ENCODE measurements at places on chromosomes 6 and 20. TPM values are rescaled to one million over a fixed set of nuclear protein-coding genes. Genes with fewer than 3 reads are reported as not detected.

GRCh38 chr6:148738946-148739821 lies 7.6 kb upstream of the UST start:
- DNase-seq, result no peak
- no peaks in the 10 kb centered on the region for H3K36me3 ChIP-seq
- H3K27me3 ChIP-seq, result no peaks in the 10 kb centered on the region
- no peak overlapping the region for H3K4me3 ChIP-seq

DNA sequence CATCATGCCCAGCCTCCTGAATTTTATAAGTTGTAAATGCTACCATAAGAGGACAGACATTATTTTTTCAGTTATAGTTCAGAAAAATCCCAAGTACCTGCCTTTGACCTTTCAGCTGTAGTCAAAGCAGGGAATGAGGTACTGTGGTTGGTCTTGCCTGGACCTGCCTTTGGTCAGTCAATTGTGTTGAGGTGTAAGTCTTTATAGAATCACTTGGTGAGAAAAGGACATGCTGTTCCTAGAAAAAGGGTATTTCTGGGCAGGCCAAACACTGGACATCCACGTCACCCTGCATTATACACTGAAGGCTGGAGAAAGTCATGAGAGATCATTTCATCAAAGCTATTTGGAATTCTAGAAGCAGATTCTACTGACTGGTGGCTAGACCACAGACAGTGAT lies 40.3 kb downstream of the PEX7 start:
- no peak for DNase-seq
- no peak overlapping the region for H3K4me3 ChIP-seq
- H3K27me3 ChIP-seq, result no peaks in the 10 kb centered on the region
- no peaks in the 10 kb centered on the region for H3K4me1 ChIP-seq
- no peaks in the 10 kb centered on the region for H3K36me3 ChIP-seq
- H3K27ac ChIP-seq, result no peak overlapping the region

DNA sequence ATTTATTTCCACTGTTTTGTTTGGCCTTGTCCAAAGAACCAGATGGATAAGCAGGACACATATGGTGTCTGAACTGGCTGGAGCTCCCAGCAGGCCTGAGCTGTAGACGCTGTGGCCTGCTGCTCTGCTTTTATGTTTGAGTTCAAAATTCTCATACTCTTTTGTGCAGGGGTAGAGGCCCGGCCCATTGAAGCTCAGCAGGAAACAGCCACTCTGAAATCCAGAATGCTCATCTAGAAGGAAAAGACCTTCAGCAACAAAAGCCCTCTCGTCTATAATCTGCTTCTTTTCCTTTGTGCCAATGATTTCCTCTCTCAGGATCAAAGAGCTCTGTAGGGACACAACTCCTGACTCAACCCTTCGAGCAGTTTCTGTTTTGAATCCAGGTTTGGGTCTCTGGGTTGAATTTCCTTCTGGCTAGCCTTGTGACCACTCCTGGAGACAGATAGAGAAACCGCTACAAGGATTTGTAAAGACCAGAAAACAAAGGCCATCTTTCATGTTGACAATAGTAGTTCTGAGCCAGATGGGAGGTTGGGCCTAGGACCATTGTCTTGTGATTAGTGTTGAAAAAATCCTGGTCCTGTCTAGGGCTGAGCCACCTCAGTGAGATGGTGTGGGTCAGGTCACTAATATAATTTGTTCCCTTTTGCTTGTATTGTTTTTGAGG lies 446.7 kb downstream of the BCKDHB start:
- no peak overlapping the region for H3K4me3 ChIP-seq
- no peak for DNase-seq
- H3K27me3 ChIP-seq, result no peaks in the 10 kb centered on the region
- no peaks in the 10 kb centered on the region for H3K4me1 ChIP-seq
- no peak overlapping the region for H3K27ac ChIP-seq

GRCh38 chr6:28551891-28552666 lies 26.4 kb downstream of the GPX5 start:
- H3K4me1 ChIP-seq, result no peaks in the 10 kb centered on the region
- no peaks in the 10 kb centered on the region for H3K36me3 ChIP-seq
- no peak overlapping the region for H3K27ac ChIP-seq
- H3K4me3 ChIP-seq, result no peak overlapping the region

DNA sequence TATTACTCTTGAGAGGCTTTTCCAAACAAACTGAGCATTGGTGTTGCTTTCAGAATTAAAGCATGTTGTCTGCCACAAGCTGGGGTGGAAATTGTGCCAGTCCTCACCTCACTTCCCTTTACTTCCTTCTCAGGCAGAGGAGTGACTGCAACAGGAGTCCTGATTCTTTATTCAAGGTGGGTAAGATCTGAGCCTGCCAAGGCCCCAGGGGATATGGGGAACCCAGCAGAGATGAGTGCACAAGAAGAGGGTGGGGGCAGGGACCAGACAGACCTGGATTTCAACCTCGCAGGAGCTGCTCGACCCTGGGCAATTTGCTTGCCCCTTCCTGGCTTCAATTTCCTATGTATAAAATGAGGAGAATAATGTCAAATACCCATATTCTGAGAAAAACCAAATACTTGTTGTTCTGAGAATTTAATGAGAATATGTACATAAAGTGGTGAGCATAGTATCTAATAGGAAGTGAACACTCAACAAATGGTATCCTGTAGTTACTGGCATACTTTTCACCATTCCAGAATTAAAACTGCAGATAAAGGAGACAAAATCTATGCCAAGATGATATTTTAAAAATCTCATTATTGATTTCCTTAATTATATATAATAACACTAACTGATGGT lies 17.8 kb downstream of the MAN1A1 start:
- peak overlapping the region; percentile 4 for H3K27ac ChIP-seq
- DNase-seq, result no peak
- H3K36me3 ChIP-seq, result no peaks in the 10 kb centered on the region
- H3K4me3 ChIP-seq, result no peak overlapping the region
- H3K4me1 ChIP-seq, result no peaks in the 10 kb centered on the region
- H3K27me3 ChIP-seq, result no peaks in the 10 kb centered on the region

DNA sequence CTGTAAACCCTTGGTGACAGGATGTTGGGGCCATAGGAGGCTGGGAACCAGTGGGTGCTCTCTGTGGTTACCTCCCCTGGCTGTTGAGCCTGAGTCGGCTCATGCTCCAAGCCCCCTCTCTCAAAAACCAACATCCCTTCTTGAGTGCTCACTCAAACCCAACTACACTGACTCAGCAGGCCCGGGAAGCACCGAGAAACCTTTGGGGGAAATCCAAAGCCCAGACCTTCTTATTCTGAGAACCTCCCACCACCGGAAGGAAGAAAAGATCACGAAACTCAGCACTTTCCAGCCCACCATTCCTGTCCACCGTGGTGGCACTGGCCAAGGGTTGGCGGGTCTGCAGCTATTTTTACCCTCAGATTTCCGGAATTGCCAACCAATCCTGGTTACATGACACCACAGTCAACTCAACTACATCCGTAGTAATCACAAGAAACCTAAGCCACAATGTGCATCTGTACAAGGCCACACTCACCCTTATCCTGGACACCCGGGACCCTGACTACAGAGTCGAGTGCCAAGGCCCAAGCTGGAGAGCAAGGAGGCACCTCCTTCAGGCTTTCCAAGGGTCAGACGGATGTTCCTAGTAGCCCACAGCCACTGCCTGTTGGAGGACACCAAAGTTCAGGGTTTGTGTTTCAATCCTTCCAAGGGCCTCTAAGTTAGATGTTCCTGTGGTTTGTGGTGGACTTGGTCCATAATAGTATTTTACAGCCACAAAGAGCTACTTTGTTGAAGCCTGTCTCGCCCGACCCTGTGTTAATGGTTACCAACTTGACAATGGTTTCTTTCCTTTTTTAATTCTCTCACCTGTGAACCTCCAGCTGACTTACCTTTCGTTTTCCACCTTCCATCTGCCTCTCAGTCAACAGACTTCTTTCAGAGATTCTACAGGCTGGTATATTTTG lies 317.0 kb downstream of the CDC5L start:
- no peaks in the 10 kb centered on the region for H3K36me3 ChIP-seq
- no peaks in the 10 kb centered on the region for H3K4me1 ChIP-seq
- H3K4me3 ChIP-seq, result no peak overlapping the region
- H3K27me3 ChIP-seq, result peaks cover 4% of the 10 kb centered on the region

GRCh38 chr6:141957271-141957670 lies 175.5 kb upstream of the GJE1 start:
- H3K27ac ChIP-seq, result no peak overlapping the region
- no peaks in the 10 kb centered on the region for H3K4me1 ChIP-seq
- H3K36me3 ChIP-seq, result no peaks in the 10 kb centered on the region

DNA sequence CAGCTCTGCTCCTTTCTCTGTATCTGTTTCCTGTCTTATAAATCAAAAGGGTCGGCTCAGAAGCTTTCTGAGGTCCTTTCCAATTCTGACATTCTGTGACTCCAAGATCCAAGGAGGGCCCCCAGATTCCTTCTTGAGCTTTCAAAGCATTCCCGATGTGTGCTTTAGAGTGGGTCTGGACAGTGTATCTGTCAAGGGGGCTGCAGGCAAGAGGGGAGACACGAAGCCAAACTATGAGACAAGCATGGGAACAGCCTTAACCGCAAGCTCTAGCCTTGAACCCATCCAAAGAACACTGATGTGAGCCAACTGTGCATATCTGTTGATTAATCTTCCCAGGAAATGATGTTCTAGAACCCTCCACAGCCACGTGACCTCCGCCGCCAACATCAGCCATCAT lies 73.8 kb downstream of the TSHZ2 start:
- no peak overlapping the region for H3K4me3 ChIP-seq
- no peak for DNase-seq
- no peaks in the 10 kb centered on the region for H3K36me3 ChIP-seq
- H3K4me1 ChIP-seq, result no peaks in the 10 kb centered on the region

DNA sequence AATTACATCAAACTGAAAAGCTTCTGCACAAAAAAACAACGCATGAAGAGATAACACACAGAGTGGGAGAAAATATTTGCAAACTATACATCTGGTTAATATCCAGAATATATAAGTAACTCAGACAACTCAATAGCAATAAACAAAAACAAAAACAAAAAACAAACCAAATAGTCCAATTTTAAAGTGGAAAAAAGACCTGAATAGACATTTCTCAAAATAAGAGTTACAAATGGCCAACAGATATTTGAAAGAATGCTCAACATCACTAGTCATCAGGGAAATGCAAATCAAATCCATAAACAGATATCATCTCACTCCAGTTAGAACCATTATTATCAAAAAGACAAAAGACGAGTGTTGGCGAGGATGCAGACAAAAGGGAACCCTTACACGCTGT lies 28.8 kb upstream of the TOP1 start:
- no peak for DNase-seq
- H3K36me3 ChIP-seq, result no peaks in the 10 kb centered on the region
- H3K27me3 ChIP-seq, result no peaks in the 10 kb centered on the region
- peaks cover 19% of the 10 kb centered on the region for H3K4me1 ChIP-seq

DNA sequence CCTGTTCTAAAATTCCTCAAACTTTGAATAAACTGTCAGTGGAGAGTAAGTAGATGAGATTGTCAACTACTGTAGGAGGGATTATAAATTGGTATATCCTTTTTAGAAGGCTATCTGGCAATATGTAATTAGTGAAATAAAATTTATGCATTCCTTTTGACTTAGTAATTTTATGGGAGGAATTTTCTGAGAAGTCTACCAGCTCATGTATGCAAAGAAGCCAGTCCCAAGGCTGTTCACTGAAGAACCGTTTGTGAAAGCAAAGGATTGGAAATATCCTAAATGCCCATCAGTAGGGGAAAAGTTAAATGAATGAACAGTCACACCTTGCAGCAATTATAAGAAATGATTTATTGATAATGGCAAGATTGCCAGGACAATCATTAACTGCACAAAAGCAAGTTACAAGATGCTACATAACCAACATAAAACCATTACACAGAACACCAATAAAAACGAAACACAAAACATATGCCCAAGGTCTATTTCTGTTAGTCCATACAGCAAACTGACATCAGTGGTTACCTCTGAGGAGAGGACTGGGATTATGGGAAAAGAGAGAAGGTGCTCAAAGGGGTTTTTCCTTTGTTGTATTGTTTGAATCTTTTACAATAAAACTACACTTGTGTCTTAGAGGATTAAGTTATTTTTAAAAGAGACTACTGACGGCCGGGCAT lies 4.6 kb upstream of the DSTN start:
- no peak overlapping the region for H3K4me3 ChIP-seq
- DNase-seq, result no peak
- H3K27ac ChIP-seq, result no peak overlapping the region

GRCh38 chr6:4781426-4781825 lies 5.2 kb downstream of the CDYL start:
- H3K27ac ChIP-seq, result no peak overlapping the region
- no peak overlapping the region for H3K4me3 ChIP-seq
- peaks cover 7% of the 10 kb centered on the region for H3K4me1 ChIP-seq
- no peak for DNase-seq
- no peaks in the 10 kb centered on the region for H3K36me3 ChIP-seq

DNA sequence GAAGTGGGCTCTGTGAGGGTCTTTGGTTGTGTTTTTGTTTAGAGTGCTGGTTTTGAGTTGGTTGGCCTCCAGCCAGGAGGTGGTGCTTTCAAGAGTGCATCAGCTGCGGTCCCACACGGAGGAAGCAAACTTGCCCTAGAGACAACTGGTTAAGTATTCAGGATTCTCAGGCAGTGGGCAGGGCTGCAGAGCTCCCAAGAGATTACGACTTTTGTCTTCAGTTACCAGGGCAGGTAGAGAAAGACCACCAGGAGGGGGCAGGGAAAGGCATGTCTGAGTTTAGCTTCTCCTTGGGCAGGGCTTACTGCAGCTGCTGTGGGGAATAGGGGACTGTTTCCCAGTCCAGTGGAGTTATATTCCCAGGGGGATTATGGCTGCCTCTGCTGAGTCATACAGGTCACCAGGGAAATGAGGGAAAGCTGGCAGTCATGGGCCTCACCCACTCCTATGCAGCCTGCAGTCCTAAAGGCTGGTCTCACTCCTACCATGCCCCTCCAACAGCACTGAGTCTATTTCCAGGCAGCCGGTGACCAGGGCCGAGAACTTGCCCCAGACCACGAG lies 64.3 kb downstream of the TTI1 start:
- no peaks in the 10 kb centered on the region for H3K36me3 ChIP-seq
- no peak overlapping the region for H3K4me3 ChIP-seq
- no peak for DNase-seq

- H3K36me3 ChIP-seq, result no peaks in the 10 kb centered on the region
- H3K27ac ChIP-seq, result no peak overlapping the region
- no peaks in the 10 kb centered on the region for H3K27me3 ChIP-seq
- H3K4me3 ChIP-seq, result no peak overlapping the region
- H3K4me1 ChIP-seq, result peaks cover 3% of the 10 kb centered on the region
Measured at GRCh38 chr6:6633898-6634734, 45.6 kb downstream of the LY86 start.

DNA sequence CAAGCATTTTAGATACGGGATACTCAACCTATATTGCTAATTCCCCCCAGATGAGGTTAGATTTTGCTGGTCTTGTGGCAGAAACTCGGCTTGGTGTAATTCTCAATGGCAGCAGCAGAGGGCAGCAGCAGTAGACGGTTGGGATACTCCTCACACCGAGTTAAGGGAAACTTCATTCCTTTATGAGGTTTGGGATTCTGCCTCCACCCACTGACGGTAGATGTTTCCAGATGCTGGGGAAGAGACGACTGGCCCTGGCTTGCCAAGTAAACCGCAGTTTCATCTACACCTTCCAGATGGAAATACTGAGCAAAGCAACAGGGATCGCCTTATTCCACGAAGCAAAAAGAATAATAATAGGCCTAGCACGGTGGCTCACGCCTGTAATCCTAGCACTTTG lies 8.2 kb upstream of the TBC1D7 start:
- H3K36me3 ChIP-seq, result no peaks in the 10 kb centered on the region
- peaks cover 4% of the 10 kb centered on the region for H3K4me1 ChIP-seq
- no peak overlapping the region for H3K4me3 ChIP-seq
- no peak overlapping the region for H3K27ac ChIP-seq
- no peaks in the 10 kb centered on the region for H3K27me3 ChIP-seq

DNAH8 gene
- total RNA-seq, result 0.12 TPM

NUDT3 gene
- 23.5 TPM for total RNA-seq

C6orf15 gene
- total RNA-seq, result not detected

MAK gene
- 0.19 TPM for total RNA-seq

CTCFL gene
- not detected for total RNA-seq

COL19A1 gene
- 2.3 TPM for total RNA-seq
